ENCODE measurements at places on chromosomes 1 and 21.
A peak's percentile ranks its signal among the peaks of the same experiment; 100 is the strongest.

- DNase-seq = no peak
These were observed 48.8 kb downstream of the LAMC2 start for GRCh38 chr1:183234660-183235476.

- DNase-seq = no peak
These were observed 362.4 kb upstream of the PKN2 start for GRCh38 chr1:88321706-88322105.

DNA sequence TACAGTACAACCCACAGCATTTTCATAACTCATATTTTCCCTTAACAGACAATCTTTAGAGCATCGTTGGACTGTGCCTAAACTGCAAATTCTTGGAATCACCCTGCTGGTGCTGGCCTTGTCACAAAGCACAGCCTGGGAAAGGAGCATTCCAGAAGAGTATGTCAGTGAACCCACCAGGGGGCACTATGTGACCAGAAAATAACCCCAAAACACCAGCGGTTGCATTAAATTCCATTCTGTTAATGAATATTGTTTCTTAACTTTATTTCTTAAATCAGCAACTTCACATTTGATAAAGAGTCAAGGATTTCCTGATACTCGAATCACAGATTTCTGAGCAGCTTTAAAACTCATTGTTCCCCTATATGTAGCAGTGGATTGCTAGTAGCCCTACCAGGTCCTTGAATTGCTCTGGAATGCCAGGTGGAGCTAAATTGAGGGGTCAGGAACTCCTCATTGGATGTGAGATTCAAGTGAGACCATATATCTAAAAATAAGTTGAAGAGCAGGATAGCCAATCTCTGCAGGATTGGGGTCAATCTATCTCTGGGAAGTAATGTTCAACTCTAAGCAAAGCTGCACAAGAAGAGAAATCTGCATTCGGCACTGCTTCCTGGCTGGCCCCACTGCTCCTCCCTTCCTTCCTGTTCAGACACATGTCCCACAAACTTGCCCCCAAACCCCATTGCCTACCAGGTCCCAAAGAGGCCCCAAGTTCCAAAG is 12.7 kb upstream of the RAB4A start:
- DNase-seq = peak; percentile 72

DNA sequence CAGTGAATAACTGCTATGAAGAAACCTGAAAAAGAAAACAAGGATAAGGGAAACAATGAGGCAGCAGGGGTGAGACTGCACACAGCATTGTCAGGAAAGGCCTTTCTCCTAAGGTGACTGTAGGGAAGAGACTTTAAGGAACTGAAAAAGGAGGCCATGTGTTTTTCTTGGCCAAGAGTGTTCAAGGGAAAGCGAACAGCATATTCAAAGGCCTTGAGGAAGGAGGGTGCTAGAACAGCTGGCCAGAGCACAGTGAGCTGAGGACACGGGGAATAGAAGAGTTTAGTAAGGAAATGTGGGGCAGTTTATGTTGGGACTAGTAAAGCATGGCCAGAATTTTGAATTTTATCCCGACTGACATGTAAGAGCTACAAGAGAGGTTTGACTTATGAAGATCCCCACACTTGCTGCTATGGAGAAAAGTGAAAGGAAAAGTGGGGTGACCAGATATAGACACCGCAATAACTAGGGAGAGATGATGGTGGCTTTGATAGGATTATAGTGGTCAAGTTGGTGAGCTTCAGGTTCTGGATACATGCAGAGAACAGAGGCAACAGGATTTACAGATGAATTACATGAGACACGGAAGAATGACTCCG is 1.4 kb downstream of the RWDD2B start:
- peak; percentile 12 for DNase-seq

GRCh38 chr1:224867715-224868114 is 61.8 kb upstream of the DNAH14 start:
- DNase-seq = no peak
